ENCODE measurements at places on chromosomes 16 and 17.

DNA sequence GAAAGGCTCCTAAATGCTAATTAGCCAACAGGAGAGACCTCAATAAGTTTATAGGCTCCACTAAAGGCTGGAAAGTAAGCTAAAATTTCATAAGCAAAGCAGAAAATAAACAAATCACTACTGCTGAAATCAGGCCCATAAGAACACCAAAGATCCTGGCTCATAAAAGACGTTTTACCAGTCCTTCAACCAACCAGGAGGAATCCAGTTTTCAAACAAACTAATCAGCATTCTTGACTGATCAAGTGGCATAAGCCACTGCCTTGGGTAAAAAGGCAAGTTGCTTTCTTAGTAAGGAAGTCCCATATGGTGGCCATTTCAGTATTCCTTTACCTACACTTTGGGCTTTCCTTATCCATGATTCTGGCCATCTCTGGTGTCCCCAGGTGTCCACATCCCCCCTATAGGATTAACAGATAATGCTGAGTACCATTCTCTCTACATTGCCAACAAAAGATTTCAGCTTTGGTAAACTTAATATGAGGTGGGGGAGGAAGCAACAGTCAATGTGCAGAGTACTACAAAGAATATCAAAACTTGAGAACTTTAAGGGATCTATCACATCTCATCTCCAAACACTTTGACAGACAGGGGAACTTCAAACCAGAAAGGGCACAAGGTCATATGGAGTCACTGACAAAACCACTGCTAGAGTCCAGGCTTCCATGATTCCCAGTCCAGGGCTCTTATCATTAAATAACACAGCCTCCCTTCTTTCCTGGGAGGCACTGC, 1.3 kb downstream of the TOM1L2 start:
- DNase-seq: no peak

DNA sequence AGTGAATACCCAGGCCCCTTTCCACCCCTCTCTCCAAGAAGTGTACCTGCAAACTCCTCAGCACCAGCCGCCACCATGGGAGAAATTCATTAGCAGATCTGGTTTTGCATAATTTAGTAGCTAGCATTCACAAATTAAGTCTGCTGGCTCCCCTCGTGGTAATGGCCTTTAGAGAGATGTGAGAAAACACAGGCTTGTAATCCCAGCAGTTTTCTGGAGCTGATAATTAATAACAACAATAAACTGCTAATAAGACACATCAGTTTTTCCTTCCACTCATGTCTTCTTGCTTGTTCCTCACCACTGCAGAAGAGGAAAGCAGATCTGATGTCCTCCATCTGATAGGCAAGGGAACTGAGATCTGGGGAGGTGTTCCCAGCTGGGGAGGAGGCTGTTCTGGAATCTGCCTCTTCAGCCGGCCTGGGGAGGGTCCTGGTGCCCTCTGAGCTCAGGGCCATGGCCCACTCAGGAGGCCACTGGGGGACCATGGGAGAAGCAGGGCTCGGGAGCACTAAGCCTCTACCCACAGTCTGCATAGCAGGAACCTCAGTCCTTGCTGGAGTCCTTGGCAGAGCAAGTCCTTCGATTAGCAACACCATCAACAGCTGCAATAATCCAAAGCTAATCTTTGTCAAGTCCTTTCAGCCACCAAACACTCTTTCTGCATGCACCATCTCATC, 74.2 kb upstream of the DNAJA2 start:
- DNase-seq: no peak

GRCh38 chr16:71956486-71956885, 43.7 kb downstream of the PKD1L3 start:
- no peak for DNase-seq

DNA sequence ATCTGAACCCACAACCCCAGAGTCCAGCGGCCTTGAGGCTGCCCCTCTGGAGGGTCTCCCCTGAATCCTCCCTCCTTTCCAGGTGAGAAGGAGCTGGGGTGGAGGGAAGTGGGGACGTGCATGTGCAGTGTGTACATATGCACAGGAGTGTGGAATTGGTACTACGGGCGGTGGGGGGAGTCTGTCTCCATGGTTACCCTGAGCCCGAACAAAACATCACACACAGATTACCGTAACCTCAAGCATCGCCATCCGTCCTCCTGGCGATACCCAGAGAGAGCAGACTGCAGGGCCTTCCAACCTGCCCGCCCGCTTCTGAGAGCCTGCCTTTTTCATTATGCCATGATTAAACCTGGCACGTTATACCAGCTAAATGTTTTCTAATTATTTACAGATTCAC, 25.1 kb downstream of the GSG1L start:
- DNase-seq: no peak

GRCh38 chr16:15571557-15571956, 71.4 kb downstream of the MARF1 start:
- DNase-seq: no peak

- DNase-seq: no peak
Measured at GRCh38 chr16:27242398-27242797, 26.2 kb downstream of the NSMCE1 start.

DNA sequence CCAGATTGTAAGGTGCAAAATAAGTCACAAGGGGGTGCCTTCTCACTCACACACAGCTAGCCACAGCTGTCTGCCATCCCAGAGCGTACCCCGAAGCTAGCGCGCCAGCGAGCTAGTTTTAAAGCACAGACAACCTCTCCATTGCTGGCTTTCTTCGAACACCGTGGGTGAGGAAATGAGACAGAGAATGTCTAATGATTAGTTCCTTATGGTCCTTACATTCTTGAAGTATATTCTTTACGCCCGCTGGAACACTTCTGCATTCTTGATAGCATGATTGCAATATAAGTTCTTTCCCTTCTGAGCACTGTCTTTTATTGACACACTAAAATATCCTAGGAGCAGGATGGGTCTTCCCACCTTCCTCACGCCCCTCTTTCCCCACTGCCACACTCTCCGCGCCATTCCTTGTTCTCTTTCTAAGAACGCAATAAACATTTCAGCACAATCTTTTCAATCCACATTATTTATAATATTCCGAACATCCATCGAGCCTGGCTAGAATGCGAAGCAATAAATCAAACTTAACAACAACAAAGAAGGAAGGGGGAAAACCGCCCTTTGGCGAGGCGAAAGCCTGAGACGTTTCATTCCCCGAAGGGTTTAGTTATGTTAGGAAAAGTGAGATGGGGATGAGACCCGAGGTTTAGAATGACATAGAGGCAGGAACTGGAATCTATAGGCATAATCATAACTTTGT, 251.3 kb downstream of the NTN1 start:
- DNase-seq: no peak

DNA sequence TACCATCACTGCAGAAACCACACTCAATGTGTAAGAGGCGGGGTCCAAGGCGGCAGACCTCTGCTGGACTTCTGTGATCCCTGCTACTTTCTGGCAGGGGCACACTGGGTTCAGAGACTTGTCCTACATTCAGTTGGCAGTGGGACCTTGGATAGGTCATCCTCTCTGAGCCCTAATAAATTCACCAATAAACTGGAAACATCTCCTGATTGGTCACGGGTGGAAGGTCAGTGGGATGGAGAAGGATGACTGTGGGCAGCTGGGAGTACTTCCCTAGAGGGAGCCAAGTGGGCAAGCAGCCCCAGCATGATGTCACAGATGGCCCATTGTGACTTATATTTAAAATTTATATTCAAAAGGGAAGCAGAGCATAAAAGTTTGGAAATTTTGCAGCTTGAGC, 49.7 kb downstream of the RNF112 start:
- no peak for DNase-seq

All from HS-5 (cell line).